ENCODE measurements at places on chromosomes 6 and 20.

DNA sequence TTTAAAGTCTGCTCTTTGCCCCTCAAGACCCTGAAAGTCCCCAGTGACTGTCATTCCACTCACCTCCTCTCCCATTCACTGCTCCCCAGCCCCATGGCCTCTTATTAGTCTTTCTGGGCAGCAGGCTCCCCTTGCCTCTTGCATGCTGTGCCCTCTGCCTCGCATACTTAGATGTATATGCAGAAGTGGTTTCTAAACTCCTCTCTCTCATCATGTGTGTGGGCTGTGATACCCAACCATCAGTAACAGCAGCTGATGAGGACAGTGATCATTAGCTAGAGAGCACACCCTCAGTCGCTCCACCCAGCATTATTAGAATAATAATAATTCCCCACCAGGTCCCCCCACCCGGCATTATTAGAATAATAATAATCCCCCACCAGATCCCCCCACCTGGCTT lies 14.5 kb downstream of the PKIG start:
- DNase-seq, result no peak

DNA sequence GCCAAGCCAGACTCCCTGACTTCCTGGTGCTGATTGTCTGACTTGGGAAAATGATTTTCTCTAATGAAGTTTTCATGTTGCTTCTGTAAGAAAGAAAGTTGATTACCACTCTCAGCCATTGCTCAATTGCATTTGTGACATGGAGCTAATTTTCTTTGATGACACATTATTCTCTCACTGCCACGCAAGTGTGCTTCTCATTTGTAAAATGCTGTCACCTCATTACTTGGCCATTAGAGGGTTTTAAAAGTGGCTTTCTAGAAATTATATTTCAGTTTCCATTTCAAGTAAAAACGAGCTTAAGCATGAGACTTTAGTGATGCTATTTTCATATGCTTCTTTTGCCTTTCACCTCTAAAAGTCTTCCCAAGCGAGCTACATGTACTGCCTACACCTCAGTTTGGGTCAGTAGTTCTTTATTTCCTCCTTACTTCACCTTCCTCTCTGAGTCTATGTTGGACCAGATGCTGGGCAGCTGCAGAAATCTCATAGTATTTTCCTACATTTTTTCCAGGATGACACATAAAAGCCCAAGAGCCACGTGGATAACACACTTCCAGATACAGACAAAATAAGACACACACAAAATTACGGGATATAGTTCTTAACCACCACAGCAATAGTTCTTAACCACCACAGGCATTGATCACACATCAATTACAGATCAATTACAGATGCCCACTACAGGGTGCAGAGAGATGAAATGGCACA lies 6.3 kb upstream of the FAM210B start:
- DNase-seq, result no peak

GRCh38 chr6:156390621-156391020 lies 386.6 kb upstream of the ARID1B start:
- no peak for DNase-seq

DNA sequence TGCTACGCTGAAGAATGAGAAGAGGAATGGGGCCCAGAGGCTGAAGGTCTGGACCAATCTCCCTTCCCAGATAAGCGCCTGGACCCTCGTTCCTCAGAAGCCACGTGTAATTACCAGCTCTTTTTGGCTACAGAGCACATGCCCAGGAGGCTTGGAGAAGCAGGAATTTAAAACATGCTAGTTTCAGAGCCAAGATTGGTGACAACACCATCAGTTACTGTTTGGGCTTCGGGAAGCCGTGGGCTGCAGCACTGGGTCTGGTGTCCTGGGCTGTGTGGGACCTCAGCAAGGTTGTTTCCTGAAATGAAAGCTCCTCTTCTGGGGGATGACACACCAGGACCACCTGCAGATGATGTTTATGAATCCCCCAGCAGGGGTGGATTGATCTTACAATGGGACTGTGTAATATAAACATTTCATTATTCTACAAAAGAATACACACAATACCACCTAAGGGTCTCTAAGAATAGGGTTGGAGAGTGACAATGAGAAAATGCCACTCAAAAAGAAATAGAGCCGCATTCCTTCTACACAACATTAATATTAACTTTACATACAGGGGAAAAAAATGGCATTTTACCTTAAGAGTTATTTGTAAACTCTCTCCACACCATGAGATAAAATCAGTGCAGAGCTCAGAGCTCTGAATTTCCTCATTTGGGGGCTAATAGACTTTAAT lies 207.8 kb upstream of the FOXQ1 start:
- no peak for DNase-seq

DNA sequence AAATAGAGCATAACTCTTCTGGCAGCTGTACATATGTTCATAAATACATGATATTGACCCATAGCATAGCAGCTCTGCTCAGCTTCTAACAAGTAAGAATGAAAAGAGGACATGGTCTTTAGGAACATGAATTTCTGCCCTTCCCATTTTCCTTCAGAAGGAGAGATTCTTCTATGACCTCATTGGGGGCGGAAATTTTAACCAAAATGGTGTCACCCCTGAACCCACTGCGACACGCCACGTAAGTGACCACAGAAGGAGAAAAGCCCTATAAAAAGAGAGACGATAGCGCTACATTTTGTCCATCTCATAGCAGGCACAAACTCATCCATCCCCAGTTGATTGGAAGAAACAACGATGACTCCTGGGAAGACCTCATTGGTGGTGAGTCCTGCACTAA lies at the start of gene IL17A:
IL17A (plus strand) TSS at position 301 of the 400 bp plus-strand sequence; CDS start at position 358, 57 bp downstream.
- DNase-seq, result no peak

DNA sequence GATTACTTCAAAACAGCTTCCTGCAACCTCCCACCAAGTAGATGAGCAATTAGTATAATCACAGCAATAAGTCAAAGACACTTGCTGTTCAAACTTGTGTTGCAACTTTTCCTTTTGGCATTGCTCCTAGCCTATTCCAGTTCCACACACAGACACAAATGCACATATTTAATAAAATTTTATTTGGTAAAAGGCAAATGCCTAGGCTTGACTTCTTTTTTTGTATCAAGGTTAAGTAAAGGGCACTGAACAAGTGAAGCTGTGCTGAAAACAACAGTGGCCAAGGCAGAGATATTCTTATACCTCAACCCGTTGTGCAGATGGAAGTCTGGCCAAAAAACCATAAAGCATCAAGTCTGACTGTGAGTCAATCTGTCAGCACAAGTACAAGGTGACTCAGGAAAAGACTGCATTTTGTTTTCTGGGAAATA lies 708.4 kb upstream of the CITED2 start:
- DNase-seq, result no peak

DNA sequence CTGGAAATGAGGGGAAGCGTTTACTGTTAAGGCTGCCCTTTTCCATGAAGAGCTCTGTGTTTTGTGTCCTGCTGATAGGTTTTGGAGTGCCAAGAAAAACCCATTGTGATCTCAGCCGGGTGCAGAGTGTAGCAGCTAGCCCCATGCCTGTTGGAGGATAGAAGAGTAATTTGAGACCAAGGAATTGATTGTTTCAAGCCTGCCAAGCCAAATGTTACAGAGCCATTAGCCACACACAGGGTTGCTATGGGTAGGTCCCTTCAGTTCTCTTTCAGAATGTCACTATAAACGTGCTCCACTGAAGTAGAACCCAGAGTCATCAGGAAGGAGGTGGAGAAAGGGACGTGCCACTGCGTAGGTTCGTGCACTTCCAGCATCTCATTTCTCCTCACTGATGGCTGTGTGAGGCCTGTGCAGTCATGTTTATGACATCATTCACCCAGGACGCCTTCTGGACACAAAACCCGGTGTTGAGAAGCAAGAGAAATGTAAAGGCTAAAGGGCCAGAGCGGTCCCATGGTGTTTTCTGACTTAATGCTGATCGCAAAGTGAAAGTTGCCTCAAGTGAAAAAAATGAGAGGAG lies 6.6 kb downstream of the GMPR start:
- DNase-seq, result no peak

DNA sequence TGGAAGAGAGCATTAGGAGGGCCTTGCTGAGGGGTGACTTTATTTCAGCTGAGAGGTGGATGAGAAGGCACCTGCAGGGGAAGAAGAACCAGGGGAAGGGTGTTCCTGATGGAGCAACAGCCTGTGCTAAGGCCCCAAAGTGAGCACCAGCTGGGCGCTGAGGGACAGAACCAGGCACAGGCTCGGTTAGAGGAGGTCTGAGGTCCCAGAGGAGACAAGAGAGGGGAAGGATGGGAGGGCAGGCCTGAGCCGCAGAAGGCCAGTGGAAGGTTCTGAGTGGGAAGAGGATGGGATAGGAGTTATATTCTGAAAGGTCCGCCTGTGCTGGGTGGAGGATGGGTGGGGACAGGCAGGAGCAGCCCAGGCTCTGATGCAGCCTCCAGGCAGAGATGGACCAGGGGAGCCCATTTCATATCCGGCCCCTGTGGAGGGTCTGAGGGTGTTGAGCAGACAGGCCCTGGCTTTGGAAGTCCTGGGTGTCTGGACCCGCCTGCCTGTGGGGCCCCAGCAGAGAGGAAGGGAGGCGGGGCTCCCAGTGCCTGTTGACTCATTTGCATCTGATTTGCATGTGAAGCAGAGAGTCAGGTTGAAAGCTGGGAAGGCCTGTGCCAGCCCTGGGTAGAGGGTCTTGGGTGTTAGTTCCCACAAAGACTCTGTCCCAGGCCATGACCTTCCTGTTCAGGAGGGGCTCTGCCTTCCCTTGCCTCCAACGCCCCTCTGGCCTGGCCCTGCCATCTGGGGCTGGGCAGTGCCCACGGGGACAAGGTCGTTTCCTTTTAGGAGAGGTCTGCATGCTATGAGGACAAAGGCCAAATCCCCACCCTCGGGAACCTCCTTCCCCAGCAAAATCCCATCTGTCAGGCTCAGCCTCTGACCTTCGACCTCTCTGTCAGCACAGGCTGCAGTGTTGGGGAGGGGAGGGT lies 10.6 kb upstream of the FAM110A start:
- DNase-seq, result no peak

DNA sequence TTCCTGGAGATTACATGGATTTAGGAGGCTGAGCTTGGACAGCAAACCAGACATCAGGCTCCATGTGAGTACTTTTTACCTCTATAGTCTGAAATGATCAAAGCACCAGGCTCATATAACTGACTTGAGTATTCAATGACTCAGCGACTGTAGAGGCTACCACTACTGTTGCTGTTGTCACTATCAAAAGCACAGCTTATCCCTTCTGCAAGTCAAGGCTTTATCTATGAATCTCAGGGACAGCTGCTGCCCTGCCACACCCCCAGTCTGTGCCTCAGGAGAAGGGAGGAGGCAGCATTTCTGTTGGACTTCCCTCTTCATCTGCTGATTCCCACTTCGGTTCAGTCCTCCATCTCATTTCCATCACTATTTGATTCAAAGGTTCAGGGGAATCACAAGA lies 80.5 kb upstream of the CNR1 start:
- DNase-seq, result no peak

- DNase-seq, result no peak
Measured at GRCh38 chr6:11761744-11762620, 16.6 kb downstream of the ADTRP start.

DNA sequence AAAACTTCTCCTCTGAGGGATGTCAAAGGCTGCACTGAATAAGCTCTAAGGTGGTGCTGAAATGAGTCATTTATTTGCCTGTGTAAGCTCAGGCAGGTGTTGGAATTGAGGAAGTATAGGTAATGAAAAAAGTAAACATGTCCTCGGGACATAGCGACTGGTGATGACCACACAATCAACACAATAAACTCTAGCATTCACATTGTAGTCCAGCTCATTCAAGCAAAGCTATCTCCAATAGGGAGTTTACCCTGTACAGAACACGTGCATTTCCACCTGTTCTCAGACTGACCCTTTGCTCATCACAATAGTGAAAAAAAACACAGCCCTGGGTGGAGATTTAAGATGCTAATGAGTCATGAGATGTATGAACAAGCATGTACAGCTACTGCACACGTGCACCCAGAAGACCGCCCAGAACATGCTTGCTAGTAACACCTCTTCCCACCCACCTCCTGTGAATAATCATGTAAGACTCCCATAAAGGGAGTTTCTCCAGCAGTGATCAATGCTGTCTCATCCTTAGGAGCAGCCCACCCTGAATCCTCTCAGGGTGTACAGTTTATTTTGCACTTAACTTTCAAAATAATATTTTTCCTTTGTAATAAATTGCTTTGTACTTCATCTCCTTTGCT lies 33.0 kb upstream of the POU5F1 start:
- DNase-seq, result peak; percentile 79

- no peak for DNase-seq
Measured at GRCh38 chr20:63499338-63499969, 571 bp upstream of the EEF1A2 start.

- DNase-seq, result no peak
Measured at GRCh38 chr20:5806457-5807263, 56.5 kb downstream of the SHLD1 start.

DNA sequence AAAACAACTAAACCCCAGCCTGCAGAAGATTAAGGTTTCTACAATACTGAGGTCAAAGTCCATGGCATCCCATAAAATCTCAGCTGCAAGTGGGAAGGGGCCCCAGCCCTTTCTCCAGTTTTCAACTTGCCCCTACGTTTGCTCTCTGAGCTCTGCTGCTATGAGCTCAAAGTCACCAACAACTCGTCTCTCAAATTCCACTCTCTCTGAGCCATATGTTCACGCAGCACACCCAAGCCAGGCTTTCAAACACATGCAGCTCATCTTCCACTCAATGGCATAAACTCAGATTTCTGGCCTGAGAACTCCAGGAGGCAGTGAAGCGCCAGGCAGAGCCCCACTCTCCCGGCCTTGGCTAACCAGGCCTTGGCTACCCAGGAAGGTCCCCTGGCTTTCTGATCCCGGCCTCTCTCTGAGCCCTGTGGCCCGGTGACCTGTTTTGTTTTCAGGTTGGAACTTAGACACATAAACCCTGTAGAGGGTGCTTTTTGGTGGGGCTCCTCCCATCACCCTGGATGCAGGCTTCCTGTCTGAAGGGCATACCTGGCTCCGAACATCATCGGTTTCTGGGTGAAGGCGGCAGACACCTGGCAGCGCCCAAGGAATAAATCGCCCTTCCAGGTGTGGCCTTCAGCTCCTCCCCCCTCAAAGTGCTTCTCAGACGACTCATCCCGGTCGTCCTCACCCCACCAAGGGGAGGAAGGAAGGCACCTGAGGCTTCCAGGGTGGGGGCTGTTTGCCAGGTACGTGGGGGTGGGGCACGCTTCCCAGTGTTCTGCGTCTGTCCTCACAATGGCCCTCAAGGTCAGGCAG lies 12.4 kb downstream of the SLC22A23 start:
- DNase-seq, result no peak

DNA sequence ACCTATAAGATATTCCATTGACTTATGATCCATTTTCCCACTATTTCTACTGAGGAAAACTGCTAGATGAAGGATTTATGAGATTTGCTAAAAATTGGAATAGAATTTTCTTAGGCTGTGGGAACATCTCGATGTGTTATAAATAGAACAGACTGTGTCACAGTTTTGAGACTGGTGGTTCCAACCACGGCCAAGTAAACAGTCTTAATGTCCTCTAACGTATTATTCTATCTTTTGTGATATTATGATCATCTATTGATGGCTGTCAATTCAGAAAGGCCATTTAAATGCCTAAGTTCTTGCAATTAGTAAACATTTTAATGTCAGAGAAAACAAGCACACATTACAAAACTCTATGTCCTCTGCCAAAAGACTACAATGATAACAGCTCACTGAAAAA lies 71.5 kb upstream of the PLN start:
- DNase-seq, result no peak

All from CD4-positive, alpha-beta T cell (primary cell).